Mesothelial cell of epicardium (in vitro differentiated cells): ENCODE measurements at places on chromosomes 11 and 22.

- no peak for DNase-seq
Observed at GRCh38 chr11:71251761-71252268, 562 bp downstream of the SHANK2 start.

GRCh38 chr22:50014053-50014501, 1.5 kb upstream of the IL17REL start:
- no peak for DNase-seq

DNA sequence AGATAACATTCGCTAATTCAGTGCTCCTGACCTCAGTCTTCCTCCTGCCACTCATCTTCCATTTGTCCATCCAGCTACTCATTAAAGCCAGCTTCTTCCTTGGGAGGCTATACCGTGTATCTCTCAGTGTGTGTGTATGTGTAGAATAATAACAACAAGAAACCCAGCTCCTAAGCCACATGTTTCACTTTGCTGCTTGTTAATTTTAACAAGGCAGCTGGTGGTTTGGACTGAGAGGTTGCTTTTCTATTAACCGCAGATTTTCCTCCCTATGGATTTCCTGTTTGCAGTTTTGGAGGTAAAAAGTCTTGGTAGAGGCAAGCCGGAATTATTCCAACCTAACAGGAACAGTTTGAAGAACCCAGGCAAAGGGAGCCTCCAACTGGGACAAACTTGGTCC, 165.0 kb downstream of the ADAMTS15 start:
- no peak for DNase-seq

- peak; percentile 33 for DNase-seq
Observed at GRCh38 chr22:32723643-32724042, 77.9 kb upstream of the TIMP3 start.

GRCh38 chr22:39439170-39439569, 17.6 kb upstream of the MGAT3 start:
- no peak for DNase-seq

DNA sequence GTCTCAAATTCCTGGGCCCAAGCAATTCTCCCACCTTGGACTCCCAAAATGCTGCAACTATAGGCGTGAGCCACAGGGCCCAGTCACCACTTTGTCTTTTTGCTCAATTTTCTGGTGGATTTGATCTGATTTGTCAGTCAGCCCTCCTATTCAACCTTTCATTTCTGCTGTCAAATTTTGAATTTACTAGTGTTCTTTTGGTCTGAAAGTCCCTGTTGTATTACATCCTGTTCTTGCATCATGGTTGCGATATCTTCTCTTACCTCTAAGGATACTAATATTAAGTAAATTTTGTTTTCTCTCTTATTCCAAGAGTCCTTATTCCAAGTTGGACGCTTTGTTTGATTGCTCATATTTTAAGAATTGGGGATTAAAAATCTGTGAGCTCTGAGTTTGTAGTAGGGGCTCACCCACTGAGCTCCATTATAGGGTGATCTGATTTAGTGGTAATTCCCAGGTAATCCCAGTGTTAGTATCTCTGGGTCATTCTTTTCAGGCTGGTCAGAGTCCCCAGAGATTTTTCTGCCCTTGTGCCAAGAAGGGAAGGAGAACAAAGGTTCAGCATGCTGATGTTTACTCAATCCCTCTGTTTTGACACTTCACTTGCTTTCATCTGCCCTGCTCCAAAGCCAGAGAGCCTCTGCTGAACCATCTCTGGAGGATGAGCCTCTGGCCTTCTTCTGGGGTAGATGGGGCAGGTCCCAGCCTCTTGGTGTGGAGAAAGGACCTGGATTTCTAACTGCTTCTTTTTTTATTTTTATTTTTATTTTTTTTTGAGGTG, 10.0 kb downstream of the UPB1 start:
- no peak for DNase-seq

DNA sequence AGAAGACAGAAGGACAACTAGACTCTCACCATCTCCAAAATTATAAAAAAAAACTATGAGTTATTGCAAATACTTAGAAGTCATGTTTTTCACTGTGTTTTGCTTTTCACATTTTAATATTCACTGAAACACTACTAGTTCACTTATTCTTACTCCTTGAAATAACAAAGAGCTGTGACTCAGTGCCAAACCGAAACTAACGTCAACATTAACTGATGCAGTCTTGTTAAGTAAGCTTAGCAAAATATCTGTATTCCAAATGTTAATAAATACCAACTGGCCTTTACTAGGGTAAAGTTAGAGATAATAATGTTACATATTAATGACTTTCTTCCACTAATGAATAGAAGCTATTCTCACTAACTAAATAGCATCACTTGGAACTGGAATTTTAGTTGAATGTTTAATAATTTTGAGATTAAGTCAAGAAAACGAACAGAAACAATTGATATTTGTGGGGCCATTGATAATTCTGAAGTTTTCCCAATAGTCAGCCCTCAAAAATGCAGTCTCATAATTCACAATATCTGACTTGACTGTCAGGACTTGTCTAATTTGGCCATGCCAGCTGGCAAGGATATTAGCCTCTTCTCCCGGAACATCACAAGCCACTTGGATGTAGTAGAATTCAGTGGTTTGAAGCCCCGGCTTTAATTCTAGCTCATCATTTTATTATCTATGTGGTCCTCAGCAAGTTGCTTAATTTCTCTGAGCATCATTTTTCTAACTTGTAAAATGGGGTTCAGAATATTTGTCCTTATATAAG, 230.1 kb upstream of the DDI1 start:
- DNase-seq: no peak

DNA sequence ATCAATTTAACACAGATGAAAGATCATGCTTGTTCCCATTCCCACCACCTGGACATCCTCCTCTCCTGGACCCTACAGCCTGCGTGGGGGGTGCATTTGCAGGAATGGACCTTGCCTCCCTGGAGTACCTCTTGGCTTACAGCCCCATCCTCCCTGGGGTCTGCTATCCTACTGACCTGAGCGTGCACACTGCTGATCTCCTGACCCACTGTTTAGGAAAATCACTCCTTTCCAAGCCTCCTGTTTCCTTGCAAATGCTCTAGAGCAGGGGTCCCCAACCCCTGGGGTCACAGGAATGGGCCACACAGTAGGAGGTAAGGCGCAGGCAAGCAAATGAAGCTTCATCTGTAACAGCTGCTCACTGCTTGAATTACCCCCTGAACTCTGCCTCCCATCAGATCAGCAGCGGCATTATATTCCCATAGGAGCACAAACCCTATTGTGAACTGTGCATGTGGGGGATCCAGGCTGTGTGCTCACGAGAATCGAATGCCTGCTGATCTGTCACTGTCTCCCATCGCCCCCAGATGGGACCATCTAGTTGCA, 88.2 kb upstream of the SEPTIN5 start:
- no peak for DNase-seq

DNA sequence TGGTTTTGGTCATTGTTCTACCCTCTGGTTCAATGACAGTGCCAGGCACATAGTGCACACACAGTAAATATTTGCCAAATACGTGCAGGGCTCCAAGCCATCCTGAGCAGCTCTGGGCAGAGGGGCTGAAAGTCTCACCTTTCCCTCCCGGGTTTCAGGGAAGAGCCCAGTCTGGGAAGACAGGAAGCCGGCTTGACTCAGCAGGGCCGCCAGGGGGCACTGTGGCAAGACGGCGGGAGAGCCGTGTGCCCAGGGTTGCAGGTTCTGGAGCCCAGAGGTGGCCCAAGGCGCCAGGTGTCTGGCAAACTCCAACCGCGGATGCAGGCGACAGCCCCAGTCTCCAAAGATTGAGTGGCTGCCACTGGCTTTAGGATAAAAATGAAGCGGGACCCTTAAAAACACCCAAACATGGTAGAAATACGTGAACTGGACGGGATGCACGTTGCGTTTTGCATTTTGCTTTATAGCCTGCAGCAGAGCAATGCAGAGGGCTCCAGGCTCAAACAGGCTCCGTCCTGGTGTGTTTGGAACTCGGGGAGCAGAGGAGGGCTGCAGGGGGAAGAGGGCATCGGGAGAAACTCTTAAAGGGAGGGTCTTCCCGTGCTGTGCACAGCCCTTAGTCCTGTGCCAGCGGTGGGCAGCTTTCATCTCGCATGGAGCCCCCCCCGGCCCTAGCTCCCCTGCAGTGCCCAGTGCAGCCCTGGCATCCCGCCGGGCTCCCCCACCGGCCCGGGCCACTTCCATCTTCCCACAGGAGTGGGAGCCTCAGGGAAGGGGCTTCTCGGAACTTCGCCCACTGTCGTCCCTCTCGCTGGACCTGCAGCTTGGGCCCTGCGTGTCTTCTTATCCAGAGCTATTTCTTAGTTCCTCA, 10.7 kb downstream of the KRTAP5-5 start:
- peak; percentile 63 for DNase-seq

- no peak for DNase-seq
Observed at GRCh38 chr11:22566293-22566692, 59.3 kb downstream of the FANCF start.

- no peak for DNase-seq
Observed at GRCh38 chr11:6251120-6251733, 8.4 kb upstream of the CCKBR start.

- DNase-seq: no peak
Observed at GRCh38 chr22:26576026-26576680, 13.8 kb downstream of the TPST2 start.

GRCh38 chr11:66880496-66881450, 23.9 kb downstream of the LRFN4 start:
- DNase-seq: no peak

GRCh38 chr11:57340039-57340615, 2.0 kb downstream of the P2RX3 start:
- no peak for DNase-seq

DNA sequence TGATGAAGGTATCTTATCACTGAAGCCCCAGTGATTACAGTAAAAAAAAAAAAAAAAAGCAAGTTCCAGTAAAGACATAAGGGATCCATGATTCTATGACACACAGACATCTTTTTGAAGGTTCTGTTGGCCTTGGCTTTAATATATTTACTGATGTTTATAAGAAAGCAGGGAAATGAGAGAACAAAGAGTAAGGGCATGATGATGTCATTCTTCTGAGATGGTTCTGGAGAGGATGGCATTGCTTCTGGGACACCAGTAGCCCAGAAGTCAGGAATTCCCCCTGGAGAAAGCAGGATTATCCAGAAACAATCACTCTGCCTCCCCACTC, 233.6 kb downstream of the FAM76B start:
- no peak for DNase-seq

GRCh38 chr11:47552056-47552565, 821 bp downstream of the CELF1 start:
- no peak for DNase-seq

DNA sequence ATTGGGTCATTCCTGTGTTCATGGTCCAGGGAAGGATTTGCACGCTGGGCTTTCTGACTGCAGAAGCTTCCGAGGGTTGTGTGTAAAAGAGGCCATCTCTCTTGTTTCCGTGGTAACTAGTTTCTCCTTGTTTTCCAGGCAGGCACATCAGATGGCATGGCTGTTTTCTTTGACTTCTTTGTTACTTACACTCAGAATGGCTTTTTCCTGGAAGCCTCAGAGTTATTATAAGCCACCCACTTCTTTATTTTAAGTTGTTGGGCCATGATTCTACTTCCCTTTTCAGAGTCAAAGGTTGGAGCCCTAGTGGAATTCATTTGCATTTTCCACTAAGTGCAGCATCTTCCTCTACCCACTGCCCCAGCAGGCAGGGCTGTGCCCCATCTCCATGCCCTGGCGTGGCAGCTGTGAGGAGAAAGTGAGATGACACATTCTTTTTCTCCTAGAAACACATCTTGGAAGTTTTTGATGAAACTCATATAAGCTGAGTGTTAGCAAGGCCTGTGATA, 94.9 kb downstream of the PRR5L start:
- DNase-seq: no peak

DNA sequence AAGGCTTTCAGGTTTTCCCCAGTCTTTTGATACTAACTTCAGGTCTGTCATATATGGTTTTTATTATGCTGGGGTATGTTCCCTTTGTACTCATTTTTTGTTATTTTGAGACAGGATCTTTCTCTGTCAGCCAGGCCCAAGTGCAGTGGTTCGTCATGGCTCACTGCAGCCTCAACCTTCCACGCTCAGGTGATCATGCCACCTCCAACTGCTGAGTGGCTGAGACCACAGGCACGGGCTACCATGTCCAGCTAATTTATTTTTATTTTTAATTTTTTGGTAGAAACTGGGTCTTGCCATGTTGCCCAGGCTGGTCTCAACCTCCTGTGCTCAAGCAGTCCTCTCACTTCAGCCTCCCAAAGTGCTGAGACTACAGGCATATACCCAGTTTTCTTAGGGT, 50.6 kb upstream of the PDGFD start:
- DNase-seq: no peak

DNA sequence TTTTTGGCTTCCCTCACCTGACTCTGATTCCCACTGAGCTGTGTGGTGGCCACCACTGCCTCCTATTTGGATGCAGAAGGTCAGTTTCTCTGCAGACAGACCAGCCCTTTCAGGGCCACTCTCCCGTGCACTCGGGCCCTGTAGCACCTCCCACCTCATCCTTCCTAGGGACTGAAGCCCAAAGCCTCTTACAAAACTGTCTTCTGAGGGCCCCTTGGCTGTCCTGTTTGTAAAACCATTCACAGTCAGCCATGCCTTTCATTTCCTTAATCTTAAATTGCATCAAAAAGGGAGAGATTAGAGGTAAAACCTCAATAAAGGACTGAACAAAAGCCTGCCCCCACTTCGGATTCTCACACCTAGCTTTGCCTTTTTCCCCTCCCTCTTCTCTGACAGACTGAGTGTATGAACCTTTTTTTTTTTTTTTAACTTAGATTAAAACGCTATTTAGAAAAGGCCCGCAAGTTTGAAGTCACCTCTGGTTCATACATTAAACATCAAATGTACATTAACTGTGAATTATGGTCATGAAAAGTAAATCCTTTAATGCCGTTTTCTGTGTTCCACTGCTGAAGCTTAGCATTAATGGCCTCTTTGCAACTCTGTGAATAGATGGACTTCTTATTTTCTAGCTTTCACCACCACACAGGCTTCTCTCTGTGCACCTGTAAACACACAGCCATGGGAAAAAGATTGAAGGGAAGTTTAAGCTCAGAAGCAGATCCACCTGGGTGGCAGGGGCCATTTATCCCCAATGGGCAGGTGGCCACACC, 247.2 kb upstream of the CADM1 start:
- DNase-seq: no peak

GRCh38 chr11:86660088-86660487, 12.3 kb downstream of the ME3 start:
- DNase-seq: no peak

- DNase-seq: no peak
Observed at GRCh38 chr11:123438131-123438627, 8.1 kb downstream of the GRAMD1B start.
